ENCODE measurements at places on chromosomes 7 and 10. TPM values are rescaled to one million over a fixed set of nuclear protein-coding genes. Genes with fewer than 3 reads are reported as not detected.

DNA sequence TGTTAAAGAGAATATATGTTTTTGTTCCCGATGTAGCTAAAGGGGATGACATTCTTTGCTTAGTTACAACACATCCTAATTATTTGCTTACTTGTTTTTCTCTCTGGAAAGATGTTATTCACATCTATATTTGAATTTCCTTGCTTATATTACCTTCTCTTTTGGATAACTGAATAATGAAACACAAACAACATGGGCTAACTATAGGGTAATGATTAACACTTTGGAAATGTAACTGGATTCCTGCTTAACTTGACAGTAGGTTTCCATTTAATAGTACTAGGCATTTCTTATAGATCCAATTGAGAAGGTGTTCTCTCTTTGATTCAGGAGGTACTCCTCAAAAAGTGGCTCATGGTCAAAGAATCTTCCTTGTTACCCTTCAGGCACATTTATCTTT lies 141.1 kb downstream of the CCSER2 start:
- H3K36me3 ChIP-seq, result peaks cover 22% of the 10 kb centered on the region
- H3K4me1 ChIP-seq, result no peaks in the 10 kb centered on the region
- DNase-seq, result no peak
- no peak overlapping the region for H3K27ac ChIP-seq
- H3K27me3 ChIP-seq, result no peaks in the 10 kb centered on the region
- H3K4me3 ChIP-seq, result no peak overlapping the region

DNA sequence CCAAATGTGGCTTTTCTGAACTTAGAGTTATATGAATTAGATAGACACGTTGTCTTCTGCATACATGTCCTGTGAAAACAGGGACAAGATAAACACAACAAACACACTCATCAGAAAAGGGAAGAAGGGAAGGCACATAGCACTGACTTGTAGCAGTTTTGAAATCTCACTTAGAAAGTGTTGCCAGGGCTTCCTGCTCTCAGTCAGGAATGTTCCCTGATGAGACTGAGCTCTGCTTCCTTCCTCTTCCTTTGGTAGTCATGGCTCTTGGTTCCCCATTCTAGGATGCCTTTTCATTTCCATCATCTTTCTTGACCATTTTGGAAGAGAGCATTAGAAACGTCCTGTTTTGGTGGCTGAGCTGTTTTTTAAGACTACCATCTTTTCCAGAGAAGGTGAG lies 233.8 kb upstream of the LYZL1 start:
- no peaks in the 10 kb centered on the region for H3K36me3 ChIP-seq
- H3K27ac ChIP-seq, result no peak overlapping the region
- H3K27me3 ChIP-seq, result peaks cover 10% of the 10 kb centered on the region
- no peak for DNase-seq
- H3K4me3 ChIP-seq, result no peak overlapping the region
- no peaks in the 10 kb centered on the region for H3K4me1 ChIP-seq

The HABP2 gene
- polyA plus RNA-seq, result not detected

DNA sequence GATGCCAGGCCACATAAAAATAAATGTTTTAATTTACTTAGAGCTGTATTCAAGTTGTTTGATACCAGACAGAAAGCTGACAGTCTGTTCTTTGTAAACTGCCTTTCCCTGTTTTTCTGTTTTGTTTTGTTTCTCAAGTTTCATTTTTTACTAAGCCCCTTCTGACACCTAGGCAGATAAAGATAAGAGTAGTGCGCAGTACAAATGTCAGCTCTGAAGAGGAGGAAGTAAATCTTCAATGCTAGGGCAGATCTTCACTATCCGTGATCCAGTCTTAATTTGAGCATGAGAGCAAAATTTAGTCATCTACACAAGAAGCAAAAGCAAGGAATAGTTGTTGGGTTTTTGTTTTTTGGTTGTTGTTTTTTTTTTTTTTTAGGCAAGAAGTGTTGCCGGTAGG lies 27.3 kb downstream of the MTURN start:
- H3K27ac ChIP-seq, result peak overlapping the region; percentile 20
- H3K4me1 ChIP-seq, result peaks cover 52% of the 10 kb centered on the region
- DNase-seq, result no peak
- H3K27me3 ChIP-seq, result no peaks in the 10 kb centered on the region
- H3K36me3 ChIP-seq, result no peaks in the 10 kb centered on the region

The MYO3A gene
- 0.48 TPM for polyA plus RNA-seq

GRCh38 chr10:91307489-91307888 lies 87.0 kb downstream of the PCGF5 start:
- H3K27ac ChIP-seq, result no peak overlapping the region
- H3K4me3 ChIP-seq, result no peak overlapping the region
- H3K27me3 ChIP-seq, result peaks cover 14% of the 10 kb centered on the region
- no peaks in the 10 kb centered on the region for H3K36me3 ChIP-seq

The TSPAN14 gene
- polyA plus RNA-seq, result 60.8 TPM

GRCh38 chr7:6294839-6295238 lies 22.4 kb upstream of the CYTH3 start:
- DNase-seq, result no peak
- H3K36me3 ChIP-seq, result no peaks in the 10 kb centered on the region
- H3K27ac ChIP-seq, result no peak overlapping the region
- H3K4me1 ChIP-seq, result no peaks in the 10 kb centered on the region
- no peaks in the 10 kb centered on the region for H3K27me3 ChIP-seq

The AZGP1 gene
- not detected for polyA plus RNA-seq

The CYP2C19 gene
- not detected for polyA plus RNA-seq
